ENCODE measurements at places on chromosomes 13 and 19.

- no peak for DNase-seq
These were observed 17.7 kb downstream of the TMEM272 start for GRCh38 chr13:51827254-51827653.

DNA sequence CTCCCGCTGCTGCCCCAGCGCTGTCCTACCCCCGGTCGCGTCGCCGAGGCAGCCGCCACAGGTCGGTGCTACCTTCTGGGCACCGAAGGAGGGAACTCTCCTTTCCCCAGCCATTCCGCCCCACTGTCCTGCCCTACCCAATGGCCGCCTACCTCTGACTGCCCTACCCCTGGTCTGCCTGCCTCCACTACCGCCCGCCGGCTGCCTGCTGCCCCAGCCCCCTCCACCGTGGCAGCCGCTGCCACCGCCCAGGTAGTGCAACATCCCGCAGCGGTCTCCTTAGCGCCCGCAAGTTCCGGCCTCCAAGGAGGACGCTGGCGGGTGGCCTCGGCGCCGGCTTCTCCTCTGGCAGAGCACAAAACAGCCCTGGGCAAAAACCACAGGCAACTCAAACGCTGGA is 1303.1 kb downstream of the UQCRFS1 start:
- DNase-seq = no peak

- no peak for DNase-seq
These were observed 47.4 kb downstream of the COG3 start for GRCh38 chr13:45512098-45512496.

- no peak for DNase-seq
These were observed 34.8 kb downstream of the PCDH17 start for GRCh38 chr13:57666131-57666953.

GRCh38 chr13:97335488-97336134 is 98.4 kb upstream of the RAP2A start:
- DNase-seq = no peak

GRCh38 chr13:35309706-35310105 is 166.8 kb downstream of the MAB21L1 start:
- DNase-seq = no peak

DNA sequence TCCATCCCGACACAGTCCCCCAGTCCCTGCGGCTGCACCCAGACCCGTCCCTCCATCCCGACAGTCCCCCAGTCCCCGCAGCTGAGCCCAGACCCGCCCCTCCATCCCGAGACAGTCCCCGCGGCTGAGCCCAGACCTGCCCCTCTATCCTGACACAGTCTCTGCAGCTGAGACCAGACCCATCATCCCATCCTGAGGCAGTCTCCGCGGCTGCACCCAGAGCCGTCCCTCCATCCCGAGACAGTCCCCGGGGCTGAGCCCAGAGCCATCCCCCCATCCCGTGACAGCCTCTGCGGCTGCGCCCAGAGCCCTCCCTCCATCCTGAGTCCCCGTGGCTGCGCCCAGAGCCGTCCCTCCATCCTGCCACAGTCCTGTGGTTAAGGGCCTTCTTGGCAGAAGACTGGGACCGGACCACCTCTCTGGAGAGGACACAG is 28.8 kb upstream of the TMEM255B start:
- DNase-seq = peak; percentile 48

DNA sequence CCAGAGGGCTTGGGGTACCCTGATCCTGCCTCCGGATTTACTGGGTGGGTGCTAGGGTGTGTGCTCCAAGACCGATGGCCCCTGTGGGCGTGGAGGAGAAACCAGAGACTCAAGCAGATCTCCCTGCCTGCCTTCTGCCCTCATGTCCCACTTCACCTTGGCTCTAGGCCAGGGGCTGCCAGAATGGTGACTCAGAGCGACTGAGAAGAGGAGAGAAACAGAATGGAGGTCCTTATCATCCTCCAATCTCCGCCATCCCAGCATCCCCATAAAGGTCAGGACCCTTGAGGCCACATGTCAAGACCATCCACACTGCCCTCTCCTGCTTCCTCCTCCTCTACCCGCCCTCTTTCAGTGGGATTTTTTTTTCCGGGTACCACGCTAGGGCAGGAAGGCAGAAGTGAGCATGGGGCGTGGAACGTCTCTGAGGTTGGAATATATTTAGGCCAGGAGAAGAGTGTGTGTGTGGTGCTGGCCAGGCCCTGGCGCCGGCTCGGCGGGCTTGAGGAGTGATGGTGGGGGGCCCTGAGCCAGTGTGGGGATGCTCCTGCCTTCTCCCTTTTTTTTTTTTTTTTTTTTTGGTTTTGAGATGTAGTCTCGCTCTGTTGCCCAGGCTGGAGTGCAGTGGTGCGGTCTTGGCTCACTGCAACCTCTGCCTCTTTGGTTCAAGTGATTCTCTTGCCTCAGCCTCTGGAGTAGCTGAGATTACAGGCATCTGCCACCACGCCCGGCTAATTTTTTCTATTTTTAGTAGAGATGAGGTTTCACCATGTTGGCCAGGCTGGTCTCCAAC is 22.3 kb downstream of the IER2 start:
- peak; percentile 68 for DNase-seq

- DNase-seq = no peak
These were observed 42.4 kb downstream of the ADGRE3 start for GRCh38 chr19:14632286-14632685.

- no peak for DNase-seq
These were observed 2.3 kb upstream of the ADAMTSL5 start for GRCh38 chr19:1514986-1515721.
